GM20000 (cell line): ENCODE measurements at places on chromosomes 13 and 19.

- no peak for DNase-seq
Measured at GRCh38 chr13:107238262-107238981, 670.5 kb upstream of the ARGLU1 start.

- DNase-seq = no peak
Measured at GRCh38 chr13:24085662-24086061, 74.9 kb upstream of the SPATA13 start.

DNA sequence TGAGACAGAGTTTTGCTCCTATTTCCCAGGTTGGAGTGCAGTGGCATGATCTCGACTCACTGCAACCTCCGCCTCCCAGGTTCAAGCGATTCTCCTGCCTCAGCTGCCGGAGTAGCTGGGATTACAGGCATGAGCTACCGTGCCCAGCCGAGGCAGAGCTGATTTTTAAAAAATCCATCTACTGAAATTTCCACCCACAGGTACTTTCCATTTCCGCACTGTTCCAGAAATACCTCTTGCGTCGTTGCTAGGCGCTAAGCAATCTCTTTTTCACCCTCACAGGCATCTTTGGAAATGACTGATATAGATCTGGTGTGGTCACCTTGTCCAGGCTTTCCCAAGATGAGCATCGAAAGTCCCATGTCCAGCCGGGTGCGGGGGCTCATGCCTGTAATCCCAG lies 9.4 kb downstream of the TMEM38A start:
- no peak for DNase-seq

DNA sequence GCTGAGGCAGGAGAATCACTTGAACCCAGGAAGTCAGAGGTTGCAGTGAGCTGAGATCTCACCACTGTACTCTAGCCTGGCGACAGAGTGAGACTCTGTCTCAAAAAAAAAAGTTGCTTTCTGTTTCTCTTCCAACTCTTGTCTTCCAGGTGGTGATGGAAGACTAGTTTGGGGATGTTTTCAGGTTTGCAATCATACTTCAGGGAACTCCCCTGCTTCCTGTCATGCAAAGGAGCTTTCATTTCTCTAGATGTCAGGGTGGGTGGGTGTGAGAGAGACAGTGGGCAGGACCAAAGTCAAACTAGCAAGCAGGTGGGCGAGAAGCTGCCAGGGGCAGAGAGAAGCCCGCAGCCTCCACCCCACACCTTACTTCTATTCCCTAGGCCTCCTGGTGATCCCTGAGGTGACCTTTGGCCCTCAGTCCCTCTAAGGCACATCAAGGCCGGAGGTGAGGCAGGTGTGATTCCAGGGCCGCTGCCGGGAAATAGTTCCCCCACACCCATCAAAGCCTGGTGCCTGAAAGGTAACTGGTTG lies 25.7 kb downstream of the CCNE1 start:
- DNase-seq = peak; percentile 82

DNA sequence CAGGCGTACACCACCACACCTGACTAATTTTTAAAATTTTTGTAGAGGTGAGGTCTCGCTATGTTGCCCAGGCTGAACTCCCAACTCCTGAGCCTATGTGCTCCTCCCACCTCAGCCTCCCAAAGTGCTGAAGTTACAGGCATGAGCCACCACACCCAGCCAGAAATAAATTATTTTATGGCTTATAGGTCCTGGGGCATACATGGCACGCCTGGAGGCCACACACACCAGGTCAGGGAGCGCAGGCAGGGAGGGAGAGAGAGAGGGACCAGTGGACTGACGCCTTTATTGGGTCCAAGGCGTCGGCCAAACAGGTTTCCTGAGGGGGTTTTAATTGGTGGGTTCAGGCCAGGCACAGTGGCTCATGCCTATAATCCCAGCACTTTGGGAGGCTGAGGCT lies 6.8 kb downstream of the SPIB start:
- no peak for DNase-seq

GRCh38 chr13:105442949-105443699 lies 1092.3 kb downstream of the EFNB2 start:
- no peak for DNase-seq

- no peak for DNase-seq
Measured at GRCh38 chr19:10763828-10764339, 46.0 kb downstream of the DNM2 start.

DNA sequence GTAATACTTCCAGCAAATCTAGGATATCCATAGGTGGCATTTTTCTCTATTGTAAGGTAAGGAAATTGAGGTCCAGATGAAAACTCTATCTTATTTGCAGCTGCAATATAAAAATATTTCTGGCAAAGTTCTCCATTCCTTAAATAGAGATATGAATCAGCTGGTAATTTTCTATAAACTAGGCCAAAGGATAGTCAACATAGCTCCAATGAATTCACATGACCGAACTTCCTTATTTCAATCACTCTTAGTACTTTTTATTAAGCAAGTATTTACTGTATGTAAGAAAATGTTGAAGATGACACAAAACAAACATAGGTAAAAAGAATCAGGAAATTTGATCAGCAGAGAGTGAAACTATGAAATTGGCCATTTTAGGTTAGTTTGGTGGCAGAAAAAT lies 13.0 kb upstream of the LCP1 start:
- DNase-seq = no peak

GRCh38 chr13:27079421-27079958 lies 92.1 kb downstream of the USP12 start:
- DNase-seq = no peak

DNA sequence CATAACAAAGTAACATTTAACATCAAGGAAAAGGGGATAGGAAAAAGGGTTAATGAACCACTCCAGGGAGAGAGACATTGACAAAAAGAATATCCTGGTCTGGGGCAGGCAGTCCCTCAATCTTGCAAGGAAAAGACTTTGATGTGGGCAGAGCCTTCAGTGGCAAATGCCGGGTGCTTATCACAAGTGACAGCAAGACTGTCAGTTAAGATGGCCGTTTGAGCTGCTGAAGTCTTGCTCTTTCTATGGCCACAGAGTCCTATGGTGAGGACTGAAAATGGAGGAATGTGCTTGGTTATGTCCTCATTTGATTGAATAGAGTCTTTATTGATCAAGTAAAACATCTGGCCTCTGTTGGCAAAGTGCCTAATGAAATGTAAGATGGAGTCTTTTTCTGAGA lies 112.1 kb downstream of the B3GLCT start:
- no peak for DNase-seq

GRCh38 chr19:19096641-19097627 lies 33.1 kb downstream of the SLC25A42 start:
- no peak for DNase-seq

DNA sequence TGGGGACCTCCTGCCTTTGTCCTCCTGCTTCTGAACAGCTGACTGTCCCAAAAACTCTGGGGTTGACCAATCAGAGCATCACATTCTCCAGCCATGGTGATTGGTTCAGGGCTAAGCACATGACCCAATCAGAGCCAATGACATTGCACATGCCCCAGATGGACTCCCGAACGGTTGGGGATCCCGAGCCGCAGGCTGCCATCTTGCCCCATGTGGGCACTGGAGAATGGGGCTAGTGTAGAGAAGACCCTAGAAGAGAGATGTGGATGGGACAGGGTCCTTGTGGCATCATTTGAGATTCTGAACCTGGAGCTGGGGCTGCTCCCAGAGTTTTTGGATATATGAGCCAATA lies 31.3 kb upstream of the PEPD start:
- DNase-seq = no peak

GRCh38 chr19:5466072-5466471 lies 10.9 kb downstream of the ZNRF4 start:
- no peak for DNase-seq

- DNase-seq = no peak
Measured at GRCh38 chr13:25732111-25732865, 319.5 kb downstream of the SHISA2 start.

GRCh38 chr13:27425158-27425917 lies 919 bp downstream of the GTF3A start:
- peak; percentile 20 for DNase-seq

DNA sequence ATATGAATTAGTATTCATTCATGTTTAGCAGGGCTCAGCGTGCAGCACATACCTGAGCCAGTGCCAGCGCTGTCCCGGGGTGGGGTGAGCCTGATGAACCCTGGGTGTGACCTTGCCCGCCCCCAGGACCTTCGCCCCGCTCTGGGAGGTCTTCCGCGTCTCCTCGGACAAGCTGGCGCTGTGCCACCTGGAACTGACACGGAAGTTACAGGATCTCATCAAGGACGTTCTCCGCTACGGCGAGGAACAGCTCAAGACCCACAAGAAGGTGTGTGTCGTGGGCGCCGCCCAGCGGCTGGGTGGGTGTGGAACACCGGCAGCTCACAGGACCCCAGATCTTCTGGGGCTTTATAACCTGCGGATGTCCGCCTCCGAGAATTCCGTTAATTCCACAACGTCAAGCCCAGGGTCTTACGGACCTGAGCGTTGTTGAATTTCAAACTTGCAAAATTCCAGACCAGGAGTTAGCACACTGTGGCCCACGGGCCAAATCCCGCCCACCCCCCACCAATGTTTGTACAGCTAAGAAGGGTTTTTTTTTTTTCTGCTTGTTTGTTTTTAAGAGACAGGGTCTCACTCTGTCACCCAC lies 15.4 kb downstream of the FCHO1 start:
- no peak for DNase-seq

DNA sequence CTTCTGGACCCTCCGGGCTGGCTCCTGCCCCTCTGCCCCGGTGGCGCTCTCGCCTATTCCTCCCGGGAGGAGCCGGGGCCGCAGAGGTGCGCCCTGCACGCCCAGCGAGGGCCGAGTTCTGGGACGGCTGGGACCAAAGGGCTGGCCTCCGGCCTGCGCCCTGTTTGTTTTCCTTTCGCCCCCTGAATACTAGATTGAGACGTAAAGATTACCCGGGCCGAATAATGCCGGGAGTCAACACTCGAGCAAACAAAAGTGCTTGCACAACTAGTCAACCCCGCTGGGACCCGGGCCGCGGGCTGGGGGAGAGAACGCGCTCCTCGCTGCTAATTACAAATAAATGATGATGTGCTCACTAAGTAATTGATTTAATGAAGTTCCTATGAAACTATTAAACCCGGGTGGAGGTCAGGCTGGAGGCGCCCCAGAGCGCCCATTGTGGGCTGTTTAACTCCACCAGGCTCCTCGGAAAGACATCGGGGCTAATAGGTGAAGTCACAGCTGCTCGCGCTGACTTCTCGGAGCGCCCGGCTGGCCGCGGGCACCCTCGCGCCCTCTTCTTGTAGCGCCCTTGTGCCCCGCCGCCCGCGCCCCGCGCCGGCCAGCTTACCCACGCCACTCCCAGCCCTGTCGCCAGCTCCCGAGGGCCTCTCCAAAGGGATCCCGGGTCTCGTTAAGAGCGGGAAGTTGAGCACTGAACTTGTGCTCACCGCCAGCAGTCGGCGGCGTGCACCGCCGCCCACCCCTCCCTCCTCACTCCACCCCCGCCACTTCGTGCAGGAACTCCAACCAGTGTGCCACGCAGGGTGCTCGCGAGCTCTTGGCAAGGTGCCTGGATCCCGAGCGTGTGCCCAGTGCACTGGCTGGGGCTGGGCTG lies 14.9 kb downstream of the ZIC5 start:
- DNase-seq = no peak

DNA sequence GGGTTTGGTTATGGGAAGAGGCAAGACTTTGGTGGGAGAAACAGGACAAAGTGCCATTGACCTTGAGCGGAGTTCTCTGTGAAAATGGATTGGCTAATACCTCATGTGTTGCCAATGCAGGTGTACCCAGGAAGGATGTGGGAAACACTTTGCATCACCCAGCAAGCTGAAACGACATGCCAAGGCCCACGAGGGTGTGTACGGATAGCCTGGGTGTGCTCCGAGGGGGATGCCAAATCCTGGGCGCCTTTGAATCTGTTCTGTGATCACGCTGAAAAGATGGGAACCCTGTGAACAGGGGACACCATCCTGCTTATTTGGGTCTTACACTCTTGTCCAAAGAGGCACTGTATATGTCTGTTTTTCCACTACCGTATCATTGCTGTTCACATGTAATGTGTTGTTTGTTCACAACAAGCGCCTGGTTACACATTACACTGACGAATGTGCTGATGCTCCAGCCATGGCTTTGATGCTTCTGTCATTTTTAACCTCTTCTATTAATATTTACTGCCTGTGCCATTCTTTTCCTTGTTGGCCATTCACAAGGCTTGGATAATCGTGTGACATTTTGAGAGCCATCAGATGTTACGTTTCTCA lies 8.3 kb downstream of the GTF3A start:
- no peak for DNase-seq
